ENCODE measurements at places on chromosomes 11 and 22.

DNA sequence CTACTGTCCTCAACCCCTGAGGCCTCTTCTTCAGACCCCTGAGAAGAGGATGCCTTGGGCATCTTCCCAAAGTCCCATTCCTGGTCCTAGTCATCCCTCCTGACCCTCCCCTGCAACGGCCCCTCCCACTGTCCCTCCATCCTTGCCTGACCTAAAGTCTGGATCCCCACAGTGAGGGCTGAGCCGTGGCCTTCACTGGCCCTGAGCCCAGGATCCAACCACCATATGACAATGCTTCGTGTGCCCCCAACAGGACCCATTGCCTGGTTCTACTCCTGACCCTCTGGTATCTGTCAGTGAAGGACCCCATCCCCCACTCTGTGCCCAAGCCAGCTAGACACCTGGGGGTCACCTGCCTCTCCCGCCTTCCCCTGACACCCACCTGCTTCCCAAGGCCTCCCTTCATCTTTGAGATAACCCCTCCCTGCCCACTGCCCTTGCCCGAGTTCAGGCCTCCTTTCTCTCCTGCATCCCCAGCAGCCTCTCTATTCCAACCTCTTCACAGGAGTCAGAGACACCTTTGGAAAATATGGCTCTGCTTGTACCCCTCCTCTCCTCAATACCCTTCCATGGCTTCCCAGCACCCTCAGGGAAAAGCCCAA, 48.0 kb downstream of the LRRC32 start:
- DNase-seq, result no peak

DNA sequence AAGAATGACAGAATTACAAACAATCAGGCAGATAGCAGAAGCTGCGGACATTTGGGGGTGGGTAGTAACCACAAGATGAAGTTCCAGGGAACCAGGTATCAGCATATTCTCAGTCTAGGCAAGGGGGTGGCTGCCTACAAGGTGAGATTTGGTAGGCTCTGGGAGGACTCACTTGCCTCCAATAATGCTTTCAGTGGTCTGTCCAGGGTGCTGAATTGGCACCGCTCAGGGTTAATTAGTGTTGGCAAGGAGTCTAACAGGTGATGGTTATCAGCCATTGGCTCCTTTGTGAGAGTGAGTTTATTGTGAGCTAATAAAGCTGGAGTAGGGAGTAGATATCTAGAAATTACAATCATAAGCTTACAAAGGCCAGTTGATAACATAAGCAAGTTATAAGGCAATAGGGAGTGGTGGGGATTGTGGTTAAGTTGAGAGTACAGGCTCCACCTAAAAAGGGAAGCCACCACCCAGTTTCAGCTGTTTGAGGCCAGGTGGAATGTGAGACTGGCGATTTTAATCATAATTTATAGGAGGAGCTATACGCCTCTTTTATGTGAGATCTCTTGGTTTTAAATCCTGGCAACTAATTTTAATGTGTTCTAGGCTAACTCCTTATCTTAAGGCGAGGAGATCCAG, 320.5 kb downstream of the MIAT start:
- peak; percentile 35 for DNase-seq

DNA sequence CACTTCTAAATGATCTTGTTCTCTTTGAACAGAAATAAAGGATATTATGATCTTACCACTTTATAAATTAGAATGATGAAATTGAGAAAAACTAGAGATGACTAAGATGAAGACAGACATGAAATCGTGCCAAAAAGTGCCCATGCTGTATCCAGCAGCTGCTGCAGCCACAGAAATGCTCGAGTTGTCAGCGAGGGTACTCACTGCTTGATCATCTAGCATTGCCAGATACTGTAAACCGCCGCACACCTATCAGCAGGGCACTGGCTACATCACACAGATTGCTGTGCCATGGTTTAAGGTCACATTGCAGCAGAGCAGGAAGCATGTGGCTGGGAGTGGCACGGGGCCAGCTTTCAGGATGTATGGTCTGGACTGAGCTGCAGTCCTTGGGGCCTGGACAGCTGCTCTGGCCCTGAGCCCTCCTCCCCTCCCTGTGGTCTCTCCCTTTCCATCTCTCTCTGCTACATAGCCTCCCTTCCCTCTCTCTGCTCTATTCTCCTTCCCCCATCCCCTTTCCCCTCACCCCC, 51.0 kb upstream of the SEPTIN5 start:
- no peak for DNase-seq

DNA sequence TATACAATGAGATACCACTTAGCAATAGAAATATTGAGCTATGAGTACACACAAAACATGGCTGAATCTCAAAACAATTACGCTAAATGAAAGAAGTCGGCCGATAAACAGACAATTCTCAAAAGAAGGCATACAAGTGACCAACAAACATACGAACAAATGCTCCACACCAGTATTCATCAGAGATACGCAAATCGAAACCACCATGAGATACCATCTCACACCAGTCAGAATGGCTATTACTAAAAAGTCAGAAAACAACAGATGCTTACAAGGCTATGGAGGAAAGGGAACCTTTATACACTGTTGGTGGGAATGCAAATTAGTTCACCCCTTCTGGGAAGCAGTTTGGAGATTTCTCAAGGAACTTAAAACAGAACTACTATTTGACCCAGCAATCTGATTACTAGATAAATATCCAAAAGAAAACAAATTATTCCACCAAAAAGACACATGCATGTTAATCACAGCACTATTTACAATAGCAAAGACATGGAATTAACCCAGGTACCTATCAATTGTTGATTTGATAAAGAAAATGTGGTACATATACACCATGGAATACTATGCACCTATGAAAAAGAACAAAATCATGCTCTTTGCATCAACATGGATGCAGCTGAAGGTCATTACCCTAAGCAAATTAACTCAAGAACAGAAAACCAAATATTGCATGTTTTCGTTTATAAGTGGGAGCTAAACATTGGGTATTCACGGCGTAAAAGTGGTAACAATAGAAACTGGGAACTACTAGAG, 90.9 kb upstream of the GRAMD1B start:
- DNase-seq, result no peak

GRCh38 chr11:90704510-90704909, 481.7 kb upstream of the CHORDC1 start:
- no peak for DNase-seq

GRCh38 chr22:50576070-50576469, 2.2 kb downstream of the CPT1B start:
- peak; percentile 41 for DNase-seq

- no peak for DNase-seq
Measured at GRCh38 chr11:119567688-119568582, 145.0 kb upstream of the THY1 start.

- DNase-seq, result no peak
Measured at GRCh38 chr11:1301220-1302000, 8.0 kb downstream of the TOLLIP start.

GRCh38 chr22:41570221-41570620, 9.4 kb downstream of the CSDC2 start:
- no peak for DNase-seq

All from WTC11 (cell line).